ENCODE measurements at places on chromosomes 4 and X. TPM values are rescaled to one million over a fixed set of nuclear protein-coding genes. Genes with fewer than 3 reads are reported as not detected.

The AREG gene
- 21.5 TPM for total RNA-seq

The SERPINA7 gene
- not detected for total RNA-seq

The CCKAR gene
- not detected for total RNA-seq

The FGF5 gene
- 0.09 TPM for total RNA-seq

Data from A549 treated with AZD2906 at 1 μM for 4 hours (cell line).